ENCODE measurements at places on chromosomes 5 and 9.

- no peak for DNase-seq
Measured at GRCh38 chr9:117873664-117874063, 169.5 kb downstream of the TLR4 start.

DNA sequence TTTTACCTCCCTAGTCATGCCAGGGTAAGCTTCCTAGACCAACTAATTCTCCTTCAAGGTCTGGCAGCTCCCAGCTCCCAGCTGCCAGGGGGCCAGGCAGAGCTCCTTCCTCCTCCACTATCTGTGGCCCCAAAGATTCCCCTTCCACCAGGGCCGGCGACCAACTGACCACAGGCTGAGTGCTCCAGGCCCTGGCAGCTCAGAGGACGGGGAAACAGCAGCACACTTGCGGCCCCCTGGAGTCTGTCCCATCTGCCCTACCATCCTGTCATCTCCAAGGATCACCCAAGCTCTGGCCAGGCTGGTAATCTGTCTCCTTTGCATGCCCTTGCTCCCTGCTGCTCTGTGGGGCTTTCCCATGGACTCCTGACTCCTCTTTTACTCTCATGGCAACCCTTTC, 31.2 kb upstream of the BASP1 start:
- no peak for DNase-seq

DNA sequence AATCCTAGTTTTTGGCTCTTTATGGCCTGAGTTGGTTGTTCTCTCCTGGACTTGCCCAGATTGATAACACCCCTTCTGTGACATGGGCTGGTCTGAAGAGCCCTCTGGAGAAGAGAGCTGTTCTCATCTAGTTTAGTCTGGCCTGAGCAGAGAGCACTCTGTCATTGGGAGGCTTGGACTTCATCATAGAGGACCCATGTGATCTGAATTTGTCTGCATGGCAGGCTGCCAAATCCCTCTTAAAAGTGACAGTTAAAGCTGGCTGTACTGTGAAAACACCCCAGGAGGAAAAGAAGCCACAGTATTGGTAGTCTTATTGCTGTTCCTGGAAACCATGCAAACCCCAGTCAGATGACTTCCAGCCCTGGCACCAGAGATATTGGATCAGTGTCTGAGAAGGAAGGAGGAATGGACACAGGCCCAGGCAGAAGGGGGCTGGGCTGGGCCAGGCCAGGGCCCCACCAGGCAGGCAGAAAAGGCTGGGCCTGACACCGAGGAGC, 3.7 kb upstream of the WDR31 start:
- no peak for DNase-seq

DNA sequence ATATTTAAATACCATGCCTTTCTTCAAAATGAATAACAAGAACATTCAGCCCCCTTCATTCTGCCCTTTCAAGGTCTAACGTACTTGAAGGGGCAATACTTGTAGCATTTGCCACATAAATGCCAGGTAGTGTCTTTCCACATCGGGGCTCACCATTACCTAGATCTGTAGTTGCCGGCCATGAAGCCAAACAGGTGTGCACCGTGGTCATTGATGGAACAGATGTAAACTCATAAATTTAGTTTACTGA, 193.0 kb downstream of the CD180 start:
- no peak for DNase-seq
